ENCODE measurements at places on chromosomes 2 and 18. TPM values are rescaled to one million over a fixed set of nuclear protein-coding genes. Genes with fewer than 3 reads are reported as not detected.

GRCh38 chr2:195709901-195710806, 53.1 kb downstream of the SLC39A10 start:
- DNase-seq: no peak

DNA sequence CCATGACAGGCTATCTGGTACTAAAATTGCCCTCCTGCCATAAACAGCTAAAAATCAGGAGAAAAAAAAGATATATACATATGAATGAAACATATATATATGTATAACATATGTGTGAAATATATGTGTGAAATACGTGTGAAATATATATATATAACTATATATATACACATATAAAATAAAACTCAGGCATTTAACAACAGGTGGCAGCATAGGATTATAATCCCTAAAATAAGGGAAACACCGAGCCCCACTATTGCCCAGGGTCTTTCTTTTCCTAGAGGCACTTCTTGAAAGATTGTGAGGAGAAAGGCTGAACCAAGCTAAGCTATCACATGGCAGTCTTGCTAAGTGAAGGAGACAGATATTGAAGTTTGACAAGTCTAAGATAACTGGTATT, 65.9 kb upstream of the CYTIP start:
- DNase-seq: no peak

- no peak for DNase-seq
Measured at GRCh38 chr18:79191956-79192355, 122.8 kb downstream of the ATP9B start.

TGFA gene
- 104 TPM for total RNA-seq

- no peak for DNase-seq
Measured at GRCh38 chr2:64329848-64330247, 124.1 kb upstream of the LGALSL start.

All from Calu3 (cell line).